Tibial artery (tissue), 4 donors: ENCODE measurements at places on chromosomes 2 and 18.

DNA sequence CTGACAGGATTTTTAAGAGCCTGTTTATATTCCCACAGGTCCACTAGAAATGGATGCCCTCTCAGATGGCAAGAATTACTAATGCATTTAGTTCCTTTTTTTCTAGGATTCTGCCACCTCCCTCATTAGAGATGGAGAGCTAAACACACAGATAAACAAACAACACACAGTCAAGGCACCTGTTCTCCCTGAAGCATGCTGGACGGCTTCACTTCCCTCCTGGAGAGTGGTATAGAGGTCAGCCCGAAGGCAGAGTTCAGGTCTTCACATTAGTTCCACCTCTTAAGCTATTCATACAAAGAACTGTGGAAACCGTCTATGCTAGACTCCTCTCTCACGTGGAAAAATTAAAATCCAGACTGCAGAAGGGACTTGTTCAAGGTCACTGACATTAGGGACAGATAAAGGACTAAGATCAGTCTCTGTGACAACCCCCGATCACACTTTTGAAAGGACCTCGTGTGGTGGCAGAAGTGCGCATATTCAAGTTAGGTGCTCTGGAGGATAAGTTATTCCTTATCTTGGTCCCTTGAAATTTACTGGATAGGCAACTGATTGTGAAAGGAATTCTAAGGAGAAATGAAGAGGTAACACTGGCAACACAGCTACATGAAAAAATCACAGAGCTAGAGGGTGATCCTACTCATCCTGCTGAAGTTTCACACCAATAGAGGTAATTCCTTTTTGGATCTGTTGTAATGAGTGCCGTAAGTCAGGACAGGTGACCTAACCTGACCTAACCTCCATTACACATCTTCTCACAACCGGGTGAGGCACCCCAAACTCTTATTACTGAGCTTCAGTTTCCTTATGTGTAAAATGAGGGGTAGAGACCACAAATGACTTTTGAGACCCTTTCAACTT is 75.1 kb downstream of the SPRED2 start:
- DNase-seq: no peak

GRCh38 chr18:69948919-69949537 is 1.4 kb upstream of the CD226 start:
- peak; percentile 69 for DNase-seq

DNA sequence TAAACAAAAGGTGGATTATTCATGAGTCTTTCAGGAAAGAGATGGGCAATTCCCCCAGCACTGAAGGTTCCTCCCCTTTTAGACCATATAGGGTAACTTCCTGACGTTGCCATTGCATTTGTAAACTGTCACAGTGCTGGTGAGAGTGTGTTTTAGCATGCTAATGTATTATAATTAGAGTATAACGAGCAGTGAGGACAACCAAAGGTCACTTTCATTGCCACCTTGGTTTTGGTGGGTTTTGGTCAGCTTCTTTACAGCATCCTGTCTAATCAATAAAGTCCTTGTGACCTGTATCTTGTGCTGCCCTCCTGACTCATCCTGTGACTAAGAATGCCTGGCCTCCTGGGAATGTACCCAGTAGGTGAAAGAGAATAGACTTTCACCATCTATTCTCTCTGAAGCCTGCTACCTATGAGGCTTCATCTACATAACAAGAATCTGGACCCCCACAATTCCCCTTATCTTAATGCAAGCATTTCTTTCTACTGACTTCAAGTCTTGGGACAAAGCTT is 148.7 kb downstream of the CABLES1 start:
- DNase-seq: no peak

DNA sequence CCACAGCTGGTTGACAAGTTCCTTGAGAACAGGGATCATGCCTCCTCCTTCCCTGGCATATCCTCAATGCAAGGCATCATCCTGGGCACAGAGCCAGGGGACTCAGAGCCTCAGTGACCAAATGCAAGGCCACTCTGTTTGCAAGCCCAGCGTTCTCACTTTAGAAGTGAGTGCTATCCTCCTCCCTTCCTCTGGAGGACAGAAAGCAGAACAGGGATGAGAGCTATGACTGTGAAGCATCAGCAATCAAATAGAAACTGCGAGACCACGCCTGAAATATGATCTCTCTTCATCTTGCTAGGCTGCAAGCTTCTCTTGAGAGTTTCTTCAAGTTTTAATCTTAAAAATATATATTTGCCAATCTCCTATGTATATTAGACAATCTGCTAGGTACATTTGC is 119.8 kb downstream of the LRATD1 start:
- DNase-seq: no peak

DNA sequence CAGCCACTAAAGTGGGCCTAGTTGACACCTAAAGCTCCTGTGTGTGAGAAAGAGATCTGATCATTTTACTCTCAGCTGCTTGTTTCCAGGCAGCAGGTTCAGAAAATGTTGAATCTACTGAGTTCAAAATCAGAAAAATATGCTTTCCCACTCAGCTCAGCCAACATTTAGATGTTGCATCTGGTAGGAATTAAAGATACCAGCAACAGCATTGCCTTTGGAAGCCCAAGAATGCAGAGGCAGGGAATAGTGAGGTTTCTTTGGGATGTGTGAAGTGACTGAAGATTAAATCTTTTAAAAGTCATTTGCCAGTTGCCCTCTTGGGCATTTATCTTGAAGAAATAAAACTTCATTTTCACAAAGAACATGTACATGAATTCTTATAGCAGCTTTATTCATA is 33.9 kb upstream of the DOCK10 start:
- DNase-seq: no peak

GRCh38 chr2:64374686-64375085 is 79.3 kb upstream of the LGALSL start:
- no peak for DNase-seq

- no peak for DNase-seq
Observed at GRCh38 chr2:162688403-162688802, 150.2 kb downstream of the KCNH7 start.

GRCh38 chr2:174590928-174591648 is 6.5 kb downstream of the WIPF1 start:
- DNase-seq: no peak

GRCh38 chr2:169095621-169096105 is 26.3 kb downstream of the DHRS9 start:
- DNase-seq: no peak

DNA sequence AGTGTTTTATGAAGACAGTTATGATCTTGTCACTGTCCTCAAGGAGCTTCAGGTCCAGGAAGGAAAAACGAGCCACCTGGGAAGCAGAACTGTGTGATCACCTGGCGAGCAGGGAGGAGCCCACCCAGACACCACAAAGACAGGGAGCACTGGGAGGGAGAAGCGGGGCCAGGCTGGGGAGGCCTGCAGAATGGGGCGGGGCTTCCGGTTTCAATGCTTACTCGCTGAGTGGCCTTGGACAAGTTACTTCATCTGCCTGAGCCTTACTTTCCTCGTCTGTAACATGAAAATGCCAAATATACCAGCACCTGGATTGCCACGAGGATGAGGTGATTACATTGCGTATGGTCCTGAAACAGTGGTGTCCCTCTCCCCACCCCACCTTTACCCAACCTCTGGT is 227.5 kb downstream of the ANKRD30B start:
- no peak for DNase-seq

- DNase-seq: no peak
Observed at GRCh38 chr2:217326238-217327022, 466.6 kb upstream of the TNP1 start.

DNA sequence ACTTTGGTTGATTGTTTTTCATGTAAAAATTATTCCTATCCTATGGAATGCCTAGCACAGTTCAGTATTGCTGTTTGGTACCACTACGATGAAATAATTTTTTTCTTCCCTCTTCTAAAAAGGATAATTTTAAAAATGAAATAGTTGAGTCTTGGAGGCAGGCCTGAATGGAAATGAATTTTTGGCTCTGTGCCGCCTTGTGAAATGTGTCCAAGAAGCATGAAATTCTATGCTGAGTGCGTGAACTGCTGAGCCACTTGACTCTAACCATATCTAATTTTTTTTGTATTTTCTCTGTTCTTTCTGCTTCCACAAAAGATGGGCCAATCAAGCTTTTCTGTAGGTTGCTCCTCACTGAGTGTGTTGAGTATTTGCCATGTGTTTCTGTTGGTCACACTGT is 95.0 kb downstream of the PRPF40A start:
- no peak for DNase-seq

GRCh38 chr2:160967523-160967922 is 192.7 kb upstream of the TANK start:
- DNase-seq: no peak

DNA sequence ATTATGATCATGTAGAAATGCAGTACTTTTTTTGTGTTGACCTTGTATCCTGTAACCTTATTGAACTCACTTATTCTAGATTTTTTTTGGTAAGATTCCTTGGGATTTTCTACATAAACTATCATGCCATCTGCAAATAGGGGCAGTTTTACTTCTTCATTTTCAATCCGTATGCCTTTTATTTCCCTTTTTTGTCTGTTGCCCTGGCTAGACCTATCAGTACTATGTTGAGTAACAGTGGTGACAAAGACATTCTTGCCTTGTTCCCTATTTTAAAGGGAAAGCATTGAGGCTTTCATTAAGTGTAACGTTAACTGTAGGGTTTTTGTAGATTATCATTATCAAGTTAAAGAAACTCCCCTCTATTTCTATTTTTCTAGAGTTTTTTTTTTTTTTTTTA is 92.3 kb downstream of the LYPD1 start:
- DNase-seq: no peak

- DNase-seq: no peak
Observed at GRCh38 chr2:223635080-223635479, 32.9 kb upstream of the SCG2 start.

DNA sequence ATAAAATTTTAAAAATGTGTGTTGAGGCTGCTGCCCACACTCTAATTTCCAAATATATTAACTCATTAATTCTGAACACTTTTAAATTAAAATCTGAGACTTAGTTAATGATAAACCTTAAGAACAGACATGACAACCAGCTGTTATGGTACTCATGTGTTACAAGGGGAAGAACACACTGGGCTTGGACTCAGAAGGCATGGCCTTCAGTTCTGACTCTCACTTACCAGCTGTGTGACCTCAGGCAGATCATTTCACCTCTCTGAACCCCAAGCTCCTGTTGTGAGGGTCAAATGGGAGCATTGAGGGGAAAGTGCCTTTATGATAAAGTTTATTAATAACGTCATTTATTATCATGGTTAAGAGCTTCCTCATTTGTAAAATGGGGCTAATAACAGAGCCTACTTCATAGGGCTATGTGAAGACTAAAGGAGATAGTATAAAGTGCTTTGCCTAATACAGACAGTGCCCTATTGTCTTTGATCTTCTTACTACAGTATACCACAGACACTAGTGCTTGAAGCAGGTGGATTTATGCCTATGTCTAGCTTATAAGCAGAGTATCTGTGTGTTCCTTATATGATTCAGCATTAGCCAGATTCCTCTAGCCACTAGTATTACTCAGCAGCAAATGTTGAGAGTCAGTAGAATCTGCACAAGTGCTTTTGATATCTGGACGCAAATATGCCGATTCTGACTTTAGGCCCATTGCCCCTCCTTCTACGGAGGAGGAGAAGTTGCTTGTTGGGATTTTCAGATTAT is 99.6 kb downstream of the SGPP2 start:
- DNase-seq: no peak

- no peak for DNase-seq
Observed at GRCh38 chr2:69116438-69116837, 103.5 kb downstream of the ANTXR1 start.
